ENCODE measurements at places on chromosomes 11 and 22. TPM values are rescaled to one million over a fixed set of nuclear protein-coding genes. Genes with fewer than 3 reads are reported as not detected.
A peak's percentile ranks its signal among the peaks of the same experiment; 100 is the strongest.

The OR51B5 gene
- 0.32 TPM for total RNA-seq

- H3K27me3 ChIP-seq = no peaks in the 10 kb centered on the region
- no peak overlapping the region for H3K27ac ChIP-seq
These were observed 947.8 kb upstream of the CCDC90B start for GRCh38 chr11:84234011-84234410.

The UCP3 gene
- 1.6 TPM for total RNA-seq

The MAPK8IP2 gene
- 2.2 TPM for total RNA-seq

- no peaks in the 10 kb centered on the region for H3K36me3 ChIP-seq
- H3K27me3 ChIP-seq = no peaks in the 10 kb centered on the region
- DNase-seq = no peak
- no peak overlapping the region for H3K27ac ChIP-seq
- H3K4me3 ChIP-seq = no peak overlapping the region
- H3K4me1 ChIP-seq = no peaks in the 10 kb centered on the region
These were observed 10.7 kb downstream of the SAA4 start for GRCh38 chr11:18225913-18226312.

DNA sequence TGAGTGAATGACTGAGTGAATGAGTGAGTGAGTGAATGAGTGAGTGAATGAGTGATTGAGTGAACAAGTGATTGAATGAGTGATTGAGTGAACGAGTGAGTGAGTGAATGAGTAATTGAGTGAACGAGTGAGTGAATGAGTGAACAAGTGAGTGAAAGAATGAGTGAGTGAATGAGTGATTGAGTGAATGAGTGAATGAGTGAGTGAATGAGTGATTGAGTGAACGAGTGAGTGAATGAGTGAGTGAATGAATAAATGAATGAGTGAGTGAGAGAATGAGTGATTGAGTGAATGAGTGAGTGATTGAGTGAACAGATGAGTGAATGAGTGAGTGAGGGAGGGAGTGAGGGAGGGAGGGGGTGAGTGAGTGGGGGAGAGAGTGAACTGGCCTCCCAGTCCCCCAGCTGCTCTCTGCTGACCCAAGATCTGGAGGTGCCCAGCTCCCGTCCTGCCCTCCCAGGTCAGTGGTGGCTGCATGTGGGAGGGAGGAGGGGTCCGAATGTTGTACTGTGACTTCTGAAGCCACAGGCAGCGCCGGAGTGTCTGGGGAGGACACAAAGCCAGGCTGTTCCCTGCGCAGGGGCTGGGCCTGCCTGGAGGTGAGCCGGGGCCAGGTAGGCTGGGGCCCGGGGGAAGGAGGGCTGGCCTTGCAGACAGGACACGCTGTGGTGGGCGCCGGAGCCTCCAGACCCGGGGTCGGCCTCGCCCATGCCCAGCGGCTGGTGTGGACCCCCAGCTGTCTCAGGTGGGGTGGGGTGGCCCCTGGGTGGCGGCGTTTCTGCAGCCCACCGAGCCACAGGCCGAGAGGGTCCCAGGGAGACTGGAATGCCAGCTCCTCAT is 17.8 kb upstream of the PIM3 start:
- no peaks in the 10 kb centered on the region for H3K36me3 ChIP-seq
- H3K27me3 ChIP-seq = no peaks in the 10 kb centered on the region
- no peak for DNase-seq
- peaks cover 7% of the 10 kb centered on the region for H3K4me1 ChIP-seq

DNA sequence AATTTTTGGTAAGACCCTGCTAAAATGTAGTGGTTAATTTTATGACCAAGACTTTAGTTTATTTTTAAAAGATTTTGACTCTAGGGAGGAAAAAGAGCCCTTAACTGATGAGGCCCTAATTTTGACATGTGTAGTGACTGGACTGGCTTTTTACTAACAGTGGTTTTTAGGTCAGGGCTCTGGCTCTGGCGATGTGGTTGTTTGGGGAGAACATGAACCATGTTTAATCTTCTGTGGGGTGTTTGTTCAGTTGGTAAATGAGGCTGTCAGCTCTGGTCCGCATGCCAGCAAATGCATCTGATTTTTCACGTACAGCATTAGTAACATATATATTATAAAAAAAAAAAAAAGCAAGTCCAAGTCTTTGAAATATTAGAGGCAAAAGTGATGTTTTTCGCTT is 104.3 kb downstream of the EXT2 start:
- no peaks in the 10 kb centered on the region for H3K4me1 ChIP-seq
- H3K4me3 ChIP-seq = no peak overlapping the region
- no peak for DNase-seq
- H3K27me3 ChIP-seq = no peaks in the 10 kb centered on the region

DNA sequence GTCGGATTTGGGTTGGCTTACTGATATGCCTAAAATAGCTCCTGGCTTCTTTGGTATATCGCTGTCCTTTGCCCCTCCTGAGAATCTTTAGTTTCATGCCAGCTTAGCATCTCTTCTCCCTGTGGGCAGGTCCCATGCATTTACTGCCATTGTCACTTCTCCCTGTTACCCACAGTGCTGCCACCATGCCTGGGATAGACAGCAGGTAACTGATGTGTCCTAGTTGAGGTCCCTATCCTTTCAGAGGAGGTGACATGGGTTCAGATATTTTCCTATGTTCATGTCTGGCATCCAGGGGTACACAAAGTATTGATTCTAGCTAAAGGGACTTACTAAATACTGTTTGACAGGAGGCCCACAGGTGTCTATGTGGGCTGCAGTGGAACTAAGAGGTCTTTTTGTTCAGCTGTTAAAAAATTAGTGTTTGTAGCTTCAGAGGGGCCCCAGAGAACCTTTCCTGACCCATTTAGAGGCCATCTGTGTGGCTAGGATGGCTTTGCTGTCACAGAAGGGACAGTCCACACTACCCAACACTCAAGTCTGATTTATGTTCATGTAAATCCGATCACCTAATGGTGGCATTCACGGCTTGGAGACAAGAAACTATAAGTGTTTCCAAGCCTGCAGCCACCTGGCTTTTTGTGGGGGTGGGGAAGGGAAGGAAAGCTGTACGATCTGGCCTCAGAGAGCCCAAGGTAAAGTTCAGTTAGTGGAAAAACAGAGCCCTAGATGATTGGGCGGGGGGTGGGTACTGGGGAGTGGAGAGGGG is 8.5 kb downstream of the TIMP3 start:
- DNase-seq = no peak
- H3K27ac ChIP-seq = no peak overlapping the region
- peak overlapping the region; percentile 23 for H3K4me3 ChIP-seq
- no peaks in the 10 kb centered on the region for H3K27me3 ChIP-seq

The TTC9C gene
- 25.8 TPM for total RNA-seq

The HBB gene
- 334 TPM for total RNA-seq

- peak; percentile 27 for DNase-seq
- H3K27ac ChIP-seq = no peak overlapping the region
- no peaks in the 10 kb centered on the region for H3K36me3 ChIP-seq
- no peaks in the 10 kb centered on the region for H3K27me3 ChIP-seq
These were observed 260.8 kb downstream of the LARGE1 start for GRCh38 chr22:33659448-33659847.

- no peaks in the 10 kb centered on the region for H3K36me3 ChIP-seq
- H3K27me3 ChIP-seq = no peaks in the 10 kb centered on the region
- H3K27ac ChIP-seq = peak overlapping the region; percentile 97
- H3K4me3 ChIP-seq = no peak overlapping the region
- peak; percentile 37 for DNase-seq
These were observed 8.1 kb downstream of the PRR33 start for GRCh38 chr11:1883346-1884302.

DNA sequence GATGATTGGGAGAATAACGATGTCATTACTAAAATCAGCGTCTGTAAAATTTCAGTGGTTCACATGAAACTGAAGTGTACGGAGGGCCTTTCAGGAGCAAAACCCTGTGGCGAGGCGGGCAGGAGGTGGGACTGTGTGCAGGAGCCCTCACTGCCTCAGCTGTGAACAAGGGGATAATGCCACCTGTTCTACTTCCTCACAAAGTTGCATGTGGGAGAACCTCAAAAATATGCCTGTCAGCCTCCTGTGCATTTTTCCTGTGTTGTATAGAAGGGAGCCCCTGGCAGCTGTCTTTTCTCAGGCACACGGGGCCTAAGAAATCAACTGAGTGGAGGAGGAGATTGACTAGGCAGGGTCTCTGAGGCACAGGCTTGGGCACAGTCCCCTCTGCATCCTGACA is 43.0 kb upstream of the MYO18B start:
- no peak overlapping the region for H3K27ac ChIP-seq
- H3K4me1 ChIP-seq = no peaks in the 10 kb centered on the region
- H3K36me3 ChIP-seq = no peaks in the 10 kb centered on the region

DNA sequence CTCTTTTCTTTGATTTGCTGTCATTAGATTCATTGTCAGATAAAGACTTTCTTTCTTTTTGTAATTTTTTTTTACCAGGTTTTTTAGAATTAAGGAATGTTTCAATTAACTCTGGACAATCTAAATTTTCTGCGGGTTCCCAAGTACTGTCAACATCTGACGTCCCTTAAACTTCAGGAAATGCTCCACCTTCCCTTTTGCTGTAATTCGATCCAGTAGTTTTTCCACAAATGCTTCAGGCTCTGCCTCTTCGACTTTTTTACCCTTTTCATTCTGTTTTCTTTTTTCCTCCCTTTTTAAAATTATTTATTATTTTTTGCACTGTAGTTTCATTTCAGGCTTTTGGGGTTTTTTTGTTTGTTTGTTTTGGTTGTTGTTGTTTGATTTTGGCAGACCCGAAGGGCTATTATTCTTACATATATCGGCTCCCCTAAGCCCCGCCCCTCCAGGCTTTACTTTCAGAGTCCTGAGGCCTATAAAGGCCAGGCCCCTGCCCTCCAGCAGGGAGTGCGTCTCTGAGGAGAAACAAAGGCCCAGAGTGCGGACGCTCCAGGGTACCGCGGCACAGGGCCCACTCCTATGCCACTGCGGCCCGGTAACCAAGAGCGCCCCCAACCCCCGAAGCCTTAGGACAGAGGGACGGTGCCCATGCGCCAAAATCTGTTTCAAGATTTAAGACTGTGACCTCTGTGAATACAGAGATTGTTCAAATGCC is 116.4 kb downstream of the TYR start:
- no peak for DNase-seq
- H3K27ac ChIP-seq = no peak overlapping the region
- H3K27me3 ChIP-seq = no peaks in the 10 kb centered on the region
- H3K4me1 ChIP-seq = no peaks in the 10 kb centered on the region
- no peak overlapping the region for H3K4me3 ChIP-seq

- no peak overlapping the region for H3K27ac ChIP-seq
- DNase-seq = no peak
- H3K4me3 ChIP-seq = no peak overlapping the region
- no peaks in the 10 kb centered on the region for H3K4me1 ChIP-seq
- no peaks in the 10 kb centered on the region for H3K27me3 ChIP-seq
These were observed 1237.1 kb downstream of the FAM181B start for GRCh38 chr11:81496601-81497000.

- no peak overlapping the region for H3K4me3 ChIP-seq
- H3K36me3 ChIP-seq = no peaks in the 10 kb centered on the region
- no peaks in the 10 kb centered on the region for H3K4me1 ChIP-seq
These were observed 13.5 kb downstream of the C11orf97 start for GRCh38 chr11:94525546-94526324.

- H3K36me3 ChIP-seq = no peaks in the 10 kb centered on the region
- H3K4me3 ChIP-seq = no peak overlapping the region
- H3K4me1 ChIP-seq = no peaks in the 10 kb centered on the region
- no peaks in the 10 kb centered on the region for H3K27me3 ChIP-seq
- DNase-seq = no peak
These were observed 712.2 kb downstream of the ETS1 start for GRCh38 chr11:127875131-127875530.

The CHRM1 gene
- 0.88 TPM for total RNA-seq

DNA sequence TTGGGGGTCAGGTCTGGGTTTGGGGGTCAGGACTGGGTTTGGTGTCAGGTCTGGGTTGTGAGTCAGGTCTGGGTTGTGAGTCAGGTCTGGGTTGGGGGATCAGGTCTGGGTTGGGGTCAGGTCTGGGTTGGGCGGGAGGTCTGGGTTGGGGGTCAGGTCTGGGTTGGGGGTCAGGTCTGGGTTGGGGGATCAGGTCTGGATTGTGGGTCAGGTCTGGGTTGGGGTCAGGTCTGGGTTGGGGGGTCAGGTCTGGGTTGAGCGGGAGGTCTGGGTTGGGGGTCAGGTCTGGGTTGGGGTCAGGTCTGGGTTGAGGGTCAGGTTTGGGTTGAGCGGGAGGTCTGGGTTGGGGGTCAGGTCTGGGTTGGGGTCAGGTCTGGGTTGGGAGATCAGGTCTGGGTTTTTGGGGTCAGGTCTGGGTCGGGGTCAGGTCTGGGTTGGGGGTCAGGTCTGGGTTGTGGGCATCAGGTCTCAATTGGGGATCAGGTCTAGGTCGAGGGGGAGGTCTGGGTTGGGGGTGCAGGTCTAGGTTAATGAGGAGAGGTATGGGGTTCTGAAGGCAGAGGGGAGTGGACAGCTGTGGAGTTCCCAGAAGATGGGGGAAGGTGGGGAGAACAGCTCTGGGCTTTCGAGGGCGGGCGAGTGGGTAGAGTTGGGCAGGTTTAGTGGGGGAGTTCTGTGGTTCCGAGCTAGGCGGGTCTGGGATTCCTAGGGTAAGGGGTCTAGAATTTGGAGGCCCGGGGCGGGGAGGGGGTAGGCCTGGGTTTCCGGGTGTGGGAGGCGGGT is 629 bp downstream of the TTLL8 start:
- no peak overlapping the region for H3K4me3 ChIP-seq
- no peaks in the 10 kb centered on the region for H3K4me1 ChIP-seq
- H3K27me3 ChIP-seq = peaks cover 6% of the 10 kb centered on the region
- no peak overlapping the region for H3K27ac ChIP-seq

GRCh38 chr22:36221799-36222751 is 17.3 kb downstream of the APOL2 start:
- H3K27me3 ChIP-seq = no peaks in the 10 kb centered on the region
- H3K36me3 ChIP-seq = no peaks in the 10 kb centered on the region
- no peak overlapping the region for H3K4me3 ChIP-seq

GRCh38 chr11:95255251-95256145 is 24.5 kb upstream of the SESN3 start:
- H3K4me3 ChIP-seq = no peak overlapping the region
- H3K27ac ChIP-seq = no peak overlapping the region
- no peaks in the 10 kb centered on the region for H3K4me1 ChIP-seq
- no peak for DNase-seq
- H3K27me3 ChIP-seq = no peaks in the 10 kb centered on the region

The FREY1 gene
- 3.2 TPM for total RNA-seq

GRCh38 chr11:107780775-107781174 is 68.9 kb upstream of the SLN start:
- no peak overlapping the region for H3K4me3 ChIP-seq
- H3K4me1 ChIP-seq = no peaks in the 10 kb centered on the region
- H3K27me3 ChIP-seq = no peaks in the 10 kb centered on the region
- no peak overlapping the region for H3K27ac ChIP-seq
- H3K36me3 ChIP-seq = no peaks in the 10 kb centered on the region

GRCh38 chr22:39575552-39575825 is 4.9 kb downstream of the CACNA1I start:
- no peaks in the 10 kb centered on the region for H3K36me3 ChIP-seq
- H3K27me3 ChIP-seq = no peaks in the 10 kb centered on the region
- DNase-seq = no peak
- H3K27ac ChIP-seq = no peak overlapping the region

The RGL4 gene
- 2.0 TPM for total RNA-seq

The TMA7B gene
- 0.16 TPM for total RNA-seq

The OR8D1 gene
- total RNA-seq = not detected

The LIF gene
- total RNA-seq = 9.5 TPM

All from breast epithelium (tissue), 4 donors.